ENCODE measurements at places on chromosomes 16 and 17.

DNA sequence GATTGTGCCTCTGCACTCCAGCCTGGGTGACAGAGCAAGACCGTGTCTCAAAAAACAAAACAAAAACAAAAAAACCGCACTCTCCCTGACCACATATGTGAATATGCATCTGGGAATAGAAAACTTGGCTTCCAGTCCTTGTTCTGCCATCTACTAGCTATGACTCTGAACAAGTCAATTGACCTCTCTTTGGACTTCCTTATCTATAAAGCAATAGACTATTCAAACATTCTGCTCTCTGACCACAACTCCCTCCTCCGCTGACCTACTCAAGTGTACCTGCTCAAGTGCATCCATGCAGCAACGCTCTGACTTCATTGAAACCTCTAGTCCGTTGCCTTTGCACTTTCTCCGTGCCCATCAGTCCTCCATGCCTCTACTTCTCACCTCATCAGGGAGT is 52.6 kb upstream of the KDM6B start:
- no peak for DNase-seq

GRCh38 chr17:19796457-19796856 is 48.4 kb upstream of the ALDH3A1 start:
- no peak for DNase-seq

DNA sequence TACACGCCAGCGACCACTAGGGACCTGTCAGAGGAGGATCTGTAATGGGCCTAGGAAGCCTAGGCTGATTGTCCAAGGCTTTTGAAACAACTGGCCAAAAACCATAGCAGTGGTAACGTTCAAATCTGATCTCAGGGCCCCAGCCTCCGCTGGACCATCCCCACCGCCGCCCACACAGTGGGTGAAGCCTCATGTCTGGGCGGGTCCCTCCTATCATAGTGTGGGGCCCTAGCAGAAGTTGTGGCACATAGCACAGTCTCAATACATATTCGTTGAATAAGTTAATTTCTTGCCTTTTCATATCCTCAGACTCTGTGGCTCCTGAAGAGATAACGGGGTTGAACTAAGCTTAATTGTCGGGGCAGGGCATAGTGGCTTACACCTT is 818 bp downstream of the DPH1 start:
- DNase-seq = no peak

DNA sequence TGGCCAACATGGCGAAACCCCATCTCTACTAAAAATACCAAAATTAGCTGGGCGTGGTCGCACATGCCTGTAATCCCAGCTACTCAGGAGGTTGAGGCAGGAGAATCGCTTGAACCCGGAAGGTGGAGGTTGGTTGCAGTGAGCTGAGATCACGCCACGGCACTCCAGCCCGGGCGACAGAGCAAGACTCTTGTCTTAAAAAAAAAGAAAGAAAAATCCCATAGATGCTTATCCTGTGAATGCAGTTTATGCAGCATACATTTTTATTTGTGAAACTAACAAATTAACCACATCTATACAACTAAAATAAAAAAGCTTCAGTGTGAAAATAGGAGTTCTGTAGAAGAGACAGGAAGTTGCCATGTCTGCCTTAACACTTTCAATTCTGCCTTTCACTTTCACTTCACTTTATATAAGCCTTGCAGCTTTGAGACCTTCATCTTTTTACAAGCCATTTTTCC is 7.1 kb downstream of the IGSF6 start:
- no peak for DNase-seq

DNA sequence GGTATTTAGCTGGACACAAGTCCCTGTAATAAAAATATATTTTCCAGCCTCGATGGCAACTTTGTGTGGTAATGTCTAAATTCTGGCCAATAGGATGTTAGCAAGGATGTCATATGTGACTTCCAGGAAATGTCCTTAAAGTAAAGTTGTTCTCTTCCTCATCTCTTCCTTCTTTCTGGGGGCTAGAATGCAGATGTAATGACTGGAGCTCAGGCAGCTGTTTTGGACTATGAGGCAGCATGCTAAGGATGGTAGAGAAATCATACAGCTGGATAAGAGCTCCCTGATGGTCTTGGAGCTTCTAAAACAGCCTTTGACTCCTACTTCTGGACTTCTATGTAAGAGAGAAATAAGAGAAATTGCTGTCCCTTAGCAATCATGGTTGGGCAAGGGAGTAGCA is 16.9 kb upstream of the MAPT start:
- no peak for DNase-seq

GRCh38 chr17:21174713-21175112 is 39.2 kb downstream of the TMEM11 start:
- no peak for DNase-seq

- DNase-seq = no peak
Observed at GRCh38 chr17:13490906-13491482, 110.7 kb downstream of the HS3ST3A1 start.

- DNase-seq = no peak
Observed at GRCh38 chr16:77536809-77537208, 102.0 kb upstream of the ADAMTS18 start.

GRCh38 chr16:3152991-3153368 is 18.2 kb downstream of the ZNF213 start:
- no peak for DNase-seq

DNA sequence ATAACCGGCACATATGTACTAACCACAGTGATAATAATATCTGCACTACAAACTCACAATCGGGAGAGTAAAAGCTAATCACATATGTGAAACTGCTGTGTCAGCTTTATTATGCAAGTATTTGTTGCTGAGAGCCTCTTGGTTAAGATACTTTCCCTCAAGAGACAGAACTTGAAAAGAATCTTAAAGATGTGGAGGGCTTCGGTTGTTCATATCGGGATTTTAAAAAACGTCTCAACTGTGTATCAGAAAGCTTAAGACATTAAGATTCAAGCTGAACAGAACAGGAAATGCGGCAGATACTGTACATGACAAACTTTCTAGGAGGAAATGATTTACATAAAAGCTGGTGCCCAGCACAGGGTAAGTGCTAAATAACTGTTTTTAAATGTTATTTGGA is 27.5 kb upstream of the HLF start:
- DNase-seq = no peak

GRCh38 chr16:85379041-85380001 is 233.8 kb upstream of the GSE1 start:
- DNase-seq = no peak

GRCh38 chr17:76018801-76019200 is 8.3 kb downstream of the EVPL start:
- no peak for DNase-seq

Measured in stimulated activated CD4-positive, alpha-beta T cell treated with anti-CD3 and anti-CD28 coated beads, Interleukin-1b, Interleukin-23, amount 100 ng/mL, for 24 hours (primary cell).